ENCODE measurements at places on chromosomes 12 and 14.

DNA sequence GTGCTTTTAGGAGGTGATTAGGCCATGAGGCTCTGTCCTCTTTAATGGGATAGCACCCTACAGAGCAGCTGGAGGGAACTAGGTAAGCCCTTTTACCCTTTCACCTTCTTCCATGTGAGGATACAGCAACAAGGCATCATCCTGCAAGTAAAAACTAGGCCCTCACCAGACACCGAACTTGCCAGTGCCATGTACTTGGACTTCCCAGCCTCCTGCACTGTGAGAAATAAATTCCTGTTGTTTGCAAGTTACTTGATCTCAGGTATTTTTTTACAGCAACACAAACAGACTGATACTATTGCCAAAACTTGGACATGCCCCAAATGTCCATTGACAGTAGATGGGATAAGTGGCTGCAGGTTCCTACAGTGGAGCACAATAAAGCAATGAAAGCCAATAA lies 85.8 kb upstream of the MAP1LC3B2 start:
- no peak for DNase-seq

DNA sequence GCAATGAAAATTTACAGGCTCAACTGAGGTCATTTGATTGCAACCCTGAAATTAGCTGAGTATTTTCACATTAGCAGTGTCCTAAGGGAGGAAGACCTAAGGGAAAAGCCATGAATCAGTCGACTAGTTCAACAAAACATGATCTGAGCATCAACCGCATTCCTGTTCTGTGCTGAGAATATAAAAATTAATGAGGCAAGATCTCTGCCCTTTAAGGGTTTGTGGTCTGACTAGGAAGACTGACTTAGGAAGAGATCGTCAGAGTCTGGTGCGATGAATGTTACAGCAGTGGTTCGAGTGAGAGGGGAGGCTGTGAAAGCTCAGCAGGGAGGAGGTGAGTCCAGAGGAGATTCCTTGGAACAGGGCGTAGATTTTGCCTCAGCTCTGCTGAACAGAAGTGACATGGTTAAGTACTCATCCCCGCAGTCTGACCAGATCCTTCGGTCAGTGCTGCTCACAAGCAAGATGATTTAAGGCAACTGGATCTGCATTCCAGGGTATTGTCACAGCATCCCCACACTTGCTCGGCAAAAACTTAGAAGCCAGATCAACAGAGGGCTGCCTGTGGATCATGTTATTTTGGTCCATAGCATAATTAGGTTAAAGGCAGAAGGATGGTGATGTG lies 49.6 kb downstream of the BMAL2 start:
- DNase-seq = no peak

GRCh38 chr14:97924922-97925613 lies 1127.9 kb downstream of the VRK1 start:
- no peak for DNase-seq

DNA sequence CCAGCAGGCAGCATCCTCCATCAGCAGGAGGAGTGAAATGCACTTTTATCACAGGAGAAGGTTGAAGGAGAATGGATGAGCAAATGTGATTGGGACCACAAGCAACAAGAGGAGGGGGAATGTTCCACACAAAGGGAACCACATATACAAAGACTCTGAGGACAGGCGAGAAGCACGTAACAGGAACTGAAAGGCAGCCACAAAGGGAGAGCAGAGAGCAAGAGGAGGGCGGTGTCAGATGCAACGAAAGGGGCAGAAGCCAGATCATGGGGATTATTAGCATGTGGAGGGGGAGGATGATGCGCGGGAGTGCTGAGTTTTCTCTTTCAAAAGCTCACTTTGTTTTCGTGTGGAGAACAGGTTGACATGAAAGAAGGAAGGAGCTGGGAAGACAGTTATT lies 241.1 kb downstream of the SPTSSA start:
- no peak for DNase-seq

DNA sequence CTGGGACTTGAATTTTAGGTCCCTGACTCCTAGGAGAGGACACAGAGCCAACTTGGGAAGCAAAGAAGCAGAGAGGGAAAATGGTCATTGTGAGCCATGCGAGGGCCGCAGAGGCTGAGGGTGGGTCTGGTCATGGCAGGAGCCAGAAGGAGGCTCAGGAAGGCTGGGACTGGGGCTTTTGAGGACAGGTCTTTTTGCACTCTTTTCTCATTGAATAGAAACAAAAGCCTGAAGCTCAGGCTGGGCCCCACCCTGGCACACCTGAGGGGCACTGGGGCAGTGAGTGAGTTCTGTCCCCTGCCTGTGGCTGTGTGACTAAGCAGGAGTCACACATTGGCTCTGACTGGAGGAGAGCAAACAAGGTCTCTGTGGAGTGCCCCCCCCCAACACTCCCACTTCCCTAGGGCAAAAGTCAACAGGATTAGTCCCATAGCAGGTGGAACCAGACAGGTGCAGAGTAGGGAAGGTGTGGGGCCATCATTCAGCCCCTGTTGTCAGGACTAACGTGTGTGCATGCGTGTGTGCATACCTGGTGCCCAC lies 2.8 kb downstream of the KRT7 start:
- no peak for DNase-seq

DNA sequence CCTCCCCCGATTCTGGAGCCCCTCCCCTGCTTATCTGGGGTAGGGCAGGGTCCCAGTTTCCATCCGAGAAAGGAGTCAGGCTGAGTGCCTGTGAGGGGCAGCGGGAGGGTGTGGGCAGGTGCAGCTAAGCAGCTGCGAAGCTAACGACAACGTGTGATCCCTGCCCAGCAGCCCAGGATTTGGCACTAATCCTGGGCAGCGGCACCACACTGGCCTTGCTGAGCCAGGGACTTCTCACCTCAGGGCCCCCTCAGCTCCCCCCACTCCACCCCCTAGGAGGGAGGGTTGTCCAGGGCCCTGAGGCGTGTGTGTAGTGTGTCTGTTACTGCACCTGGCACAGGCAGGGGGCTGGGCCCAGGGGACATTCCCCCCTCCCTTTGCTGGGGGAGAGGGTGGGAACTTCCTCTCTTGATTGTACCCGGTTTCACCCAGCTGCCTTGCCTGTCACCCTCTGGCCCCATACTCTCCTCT lies 1.8 kb downstream of the SMIM41 start:
- DNase-seq = no peak

- no peak for DNase-seq
Measured at GRCh38 chr12:15722951-15723350, 66.2 kb downstream of the EPS8 start.

- no peak for DNase-seq
Measured at GRCh38 chr12:40208707-40209446, 15.9 kb upstream of the LRRK2 start.

GRCh38 chr12:7705846-7706245 lies 5.4 kb upstream of the DPPA3 start:
- no peak for DNase-seq

DNA sequence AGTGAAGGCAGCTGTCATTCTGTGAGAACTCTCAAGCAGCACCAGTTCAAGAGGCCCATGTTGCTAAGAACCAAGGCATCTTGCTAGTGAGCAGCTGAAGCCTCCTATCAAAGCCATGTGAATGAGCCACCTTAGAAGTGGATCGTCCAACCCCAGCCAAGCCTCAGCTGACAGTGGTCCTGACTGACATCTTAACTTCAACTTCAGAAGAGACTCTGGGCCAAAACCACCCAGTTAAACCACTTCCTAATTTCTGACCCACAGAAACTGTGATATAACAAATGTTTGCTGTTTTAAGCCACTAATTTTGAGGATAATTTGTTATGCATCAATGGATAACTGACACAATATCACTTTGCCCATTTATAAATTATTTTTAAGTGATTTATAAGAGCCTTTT lies 256.0 kb downstream of the RPAP3 start:
- DNase-seq = no peak

GRCh38 chr14:94394581-94395207 lies 6.3 kb upstream of the SERPINA1 start:
- no peak for DNase-seq

- DNase-seq = no peak
Measured at GRCh38 chr14:38012056-38012455, 195.6 kb upstream of the SSTR1 start.

DNA sequence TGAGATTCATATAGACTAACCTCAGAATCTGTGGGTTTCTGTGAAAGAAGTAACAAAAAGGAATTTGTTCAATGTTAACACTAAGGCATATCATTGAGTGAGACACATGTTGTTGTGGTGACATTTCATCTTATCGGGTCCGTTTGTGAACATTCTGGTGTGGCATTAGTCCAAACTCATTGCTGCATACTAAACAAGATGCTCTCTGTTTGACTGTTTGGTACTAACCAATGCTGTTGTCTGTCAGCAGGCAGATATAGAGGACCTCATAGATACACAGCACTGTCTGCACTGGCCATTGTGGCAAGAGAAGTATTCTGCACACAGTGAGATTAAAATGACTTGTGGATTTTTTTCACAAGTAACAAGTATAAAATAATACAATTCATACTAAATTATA lies 41.2 kb downstream of the SLC25A21 start:
- DNase-seq = no peak

DNA sequence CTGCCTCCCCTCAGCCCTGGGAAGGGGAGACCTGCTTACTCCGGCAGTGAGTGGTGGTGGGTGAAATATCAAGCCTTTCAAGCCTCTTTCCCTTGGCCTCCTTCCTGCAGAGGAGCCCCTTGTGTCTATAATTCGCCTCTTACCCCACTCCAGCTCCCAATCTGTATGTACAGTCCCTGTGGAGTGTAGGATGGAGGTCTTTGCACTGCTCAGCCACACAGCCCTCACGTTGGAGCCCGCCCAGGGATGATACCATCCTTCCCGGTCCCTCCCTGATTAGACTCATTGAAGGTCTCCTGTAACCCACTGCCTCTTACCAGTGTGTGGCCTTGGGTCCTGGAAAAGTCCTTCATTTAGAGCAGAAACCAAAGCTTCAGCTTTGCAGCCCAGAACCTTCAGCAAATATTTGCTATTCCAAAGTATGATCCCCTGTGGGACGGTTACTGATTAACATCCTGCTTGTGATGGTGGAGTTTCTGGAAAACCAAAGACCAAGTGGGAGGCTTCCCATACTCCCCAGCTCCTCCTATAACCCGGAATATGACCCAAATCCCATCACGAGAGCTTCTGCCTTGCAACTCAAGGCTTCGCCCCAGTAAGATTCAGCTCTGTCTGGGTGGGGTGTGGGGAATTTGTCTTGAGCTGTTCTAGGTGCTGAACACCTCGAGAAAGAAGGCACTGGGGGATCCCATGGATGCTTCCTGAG lies at the start of gene SERPINA10:
SERPINA10 (minus strand) TSS at position 397 of the 706 bp plus-strand sequence. CDS start 2,675 bp downstream, outside the sequence.
- DNase-seq = no peak

DNA sequence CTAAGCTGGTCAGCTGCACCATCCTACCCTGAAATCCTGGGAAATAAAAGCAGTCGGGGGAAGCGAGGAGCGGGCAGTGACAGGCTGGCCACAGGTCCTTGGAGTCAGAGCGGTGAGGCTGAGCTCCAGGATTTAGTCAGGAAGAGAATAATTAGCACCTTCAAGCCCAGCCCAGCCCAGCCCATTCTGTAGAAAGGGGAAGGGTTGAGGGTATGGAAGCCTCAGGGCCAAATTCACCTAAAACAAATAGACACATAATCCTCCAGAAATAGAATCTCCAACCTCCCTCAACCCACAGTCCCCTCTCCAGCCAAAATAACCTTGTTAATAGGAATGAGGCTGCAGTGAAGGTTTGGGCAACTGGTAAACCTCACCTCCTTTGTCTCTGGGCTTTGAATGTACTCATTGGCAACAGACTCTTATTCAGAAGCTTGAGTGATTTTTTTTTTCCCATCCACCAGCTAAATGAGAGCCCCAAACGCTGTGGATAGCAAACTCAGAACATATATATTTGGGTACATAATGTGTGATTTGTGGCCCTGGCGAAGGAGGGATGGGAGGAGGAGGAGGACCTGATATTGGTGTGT lies 334.1 kb downstream of the DPF3 start:
- no peak for DNase-seq

GRCh38 chr14:59131938-59132795 lies 56.3 kb upstream of the DAAM1 start:
- DNase-seq = no peak

DNA sequence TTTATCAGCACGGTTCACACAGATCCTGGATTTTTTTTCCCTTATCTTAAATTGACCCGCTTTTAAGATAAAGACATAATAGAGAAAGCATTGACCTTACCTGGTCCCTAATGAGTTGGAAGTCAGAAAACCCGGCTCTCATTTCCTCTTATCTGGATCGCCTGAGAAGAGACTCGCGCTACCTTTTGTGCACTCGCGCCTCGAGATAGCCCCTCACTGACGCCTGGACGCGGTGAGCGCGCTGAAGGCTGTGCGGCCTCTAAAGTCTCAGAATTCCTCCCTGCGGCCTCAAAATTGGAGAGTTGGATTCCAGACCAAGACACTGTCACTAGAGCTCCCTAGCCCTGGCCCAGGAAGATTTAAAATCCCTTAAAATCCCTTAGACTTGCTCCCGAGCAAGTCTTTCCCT lies 7.0 kb downstream of the NKX2-1 start:
- DNase-seq = no peak

DNA sequence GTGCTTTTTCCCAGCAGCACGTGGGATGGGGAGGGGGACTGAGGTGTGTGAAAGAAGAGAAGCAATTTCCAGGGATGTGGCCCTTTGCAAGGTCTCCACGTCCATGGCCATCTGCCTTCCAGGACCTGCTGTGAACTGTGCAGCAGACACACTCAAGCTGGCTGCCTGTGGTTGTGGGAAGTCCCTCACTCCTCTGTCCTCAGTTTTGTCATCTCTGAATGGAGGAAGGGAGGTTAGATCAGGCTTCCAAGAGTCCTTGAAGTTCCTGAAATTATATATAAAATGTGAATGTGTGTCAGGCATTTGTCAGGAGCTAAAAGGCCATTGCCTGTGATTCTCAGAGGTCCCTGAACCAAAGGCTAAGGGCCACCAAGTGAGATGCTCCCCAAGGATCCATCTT lies 328.2 kb downstream of the CACNA1C start:
- no peak for DNase-seq

DNA sequence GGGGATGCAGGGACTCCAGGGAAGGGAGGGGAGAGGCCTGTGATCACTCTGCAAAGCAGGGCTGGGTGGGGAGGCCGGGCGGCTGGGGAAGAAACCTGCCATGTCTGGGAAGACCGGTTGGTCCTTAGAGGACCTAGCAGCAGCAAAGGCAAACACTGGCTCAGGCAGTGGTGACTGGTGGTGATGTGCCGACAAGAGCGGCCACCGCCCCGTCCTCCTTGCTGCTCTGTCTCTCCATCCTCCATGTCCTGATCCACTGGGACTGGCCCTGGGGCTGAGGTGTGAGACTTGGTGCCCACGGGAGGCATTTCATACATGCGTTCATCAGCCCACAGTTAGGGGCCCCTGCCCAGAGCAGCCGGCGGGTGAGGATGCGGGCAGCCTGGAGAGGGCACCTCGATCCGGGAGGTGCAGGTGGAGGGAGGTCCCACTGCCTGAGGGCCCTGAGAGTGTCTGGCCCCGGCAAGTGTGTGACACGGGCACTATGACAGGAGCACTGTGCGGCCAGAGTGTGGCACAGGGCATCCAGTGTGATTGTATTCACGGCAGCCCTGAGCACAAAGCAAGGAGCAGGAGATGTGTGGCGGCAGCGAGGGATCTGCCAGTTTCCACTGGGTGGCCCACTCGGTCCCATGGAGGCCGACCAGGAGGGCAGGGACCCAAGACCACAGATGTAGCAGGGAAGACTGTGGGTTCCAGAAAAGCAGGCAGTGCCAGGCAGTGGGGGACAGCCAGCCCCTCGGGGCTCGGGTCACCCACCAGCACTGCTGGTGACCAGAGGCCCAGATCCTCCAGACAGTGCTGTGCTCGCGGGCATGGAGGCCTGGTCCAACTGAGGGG lies 13.9 kb downstream of the ANKRD9 start:
- DNase-seq = no peak

Data from brain pericyte (primary cell).